SK-MEL-5 (cell line): ENCODE measurements at places on chromosomes 2 and 18.

DNA sequence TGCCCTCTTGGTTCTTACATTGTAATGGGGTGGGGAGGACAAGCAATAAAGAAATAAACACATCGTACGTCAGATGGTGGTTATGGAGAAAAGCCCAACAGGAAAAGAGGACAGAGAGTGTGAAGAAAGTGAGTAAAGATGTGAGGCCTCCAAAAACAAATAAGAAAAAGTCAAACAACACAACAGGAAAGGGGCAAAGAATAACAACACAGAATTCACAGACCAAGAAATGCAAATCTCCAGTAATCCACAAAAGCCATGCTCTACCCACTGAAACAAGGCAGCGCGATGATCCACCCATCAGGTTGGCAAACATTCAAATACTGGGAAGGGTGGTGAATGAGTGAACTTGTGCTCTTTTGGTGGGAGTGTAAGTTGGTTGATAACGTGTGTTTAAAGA, 16.7 kb upstream of the DUSP2 start:
- DNase-seq = no peak

DNA sequence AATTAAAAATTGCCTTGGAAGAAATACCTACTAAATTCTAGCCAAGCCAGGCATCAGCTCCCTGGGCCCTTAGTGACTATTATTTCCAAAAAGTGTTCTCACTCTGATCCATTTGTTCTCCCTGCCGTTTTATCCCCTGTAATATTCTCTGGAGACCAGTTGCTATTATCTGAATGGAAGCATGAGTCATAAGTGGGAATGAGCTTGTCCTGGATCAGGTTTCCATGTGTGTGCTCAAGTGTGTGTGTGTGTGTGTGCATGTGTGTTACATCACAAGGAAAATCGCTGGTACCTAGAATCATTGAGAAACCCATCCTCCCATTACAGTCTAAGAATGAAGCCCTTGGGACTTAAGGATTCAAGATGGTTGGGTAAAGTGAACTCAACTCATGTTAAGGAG, 130.3 kb upstream of the CXCR4 start:
- DNase-seq = peak; percentile 4

- DNase-seq = peak; percentile 24
Measured at GRCh38 chr2:60549238-60549927, 4.1 kb downstream of the BCL11A start.

DNA sequence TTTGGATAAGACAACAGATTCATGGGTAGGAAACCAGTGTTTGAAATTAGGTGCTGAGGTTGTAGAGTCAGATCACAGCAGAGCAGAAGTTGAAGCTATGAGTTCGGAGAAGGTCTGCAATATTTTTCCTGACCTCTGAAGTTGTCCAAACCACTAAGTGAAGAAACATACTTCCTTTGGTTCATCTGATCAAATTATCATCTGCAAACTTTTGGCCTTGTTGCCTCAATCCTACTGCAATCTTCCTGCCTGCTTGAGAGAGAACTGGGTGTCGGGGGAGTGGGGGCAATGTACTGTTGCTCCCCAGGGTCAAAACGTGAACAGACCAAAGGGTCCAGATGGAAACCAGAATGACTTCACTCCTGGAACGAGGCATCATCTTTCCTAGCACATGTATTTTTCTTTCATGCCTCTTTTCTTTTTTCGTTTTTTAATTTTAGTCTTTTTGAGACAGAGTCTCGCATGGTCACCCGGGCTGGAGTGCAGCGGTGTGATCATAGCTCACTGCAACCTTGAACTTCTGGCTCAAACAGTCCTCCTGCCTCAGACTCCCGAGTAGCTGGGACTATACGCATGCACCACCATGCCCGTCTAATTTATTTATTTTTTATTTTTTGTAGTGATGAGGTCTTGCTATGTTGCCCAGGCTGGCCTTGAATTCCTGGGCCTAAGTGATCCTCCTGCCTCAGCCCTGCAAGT, 42.7 kb downstream of the RAB31 start:
- no peak for DNase-seq

- no peak for DNase-seq
Measured at GRCh38 chr2:101307950-101308431, 510 bp downstream of the RNF149 start.

GRCh38 chr2:96869822-96870625, at the start of gene SEMA4C:
SEMA4C (minus strand) TSS chr2:96870080; CDS start chr2:96867886, 2,194 bp downstream.
- DNase-seq = no peak

DNA sequence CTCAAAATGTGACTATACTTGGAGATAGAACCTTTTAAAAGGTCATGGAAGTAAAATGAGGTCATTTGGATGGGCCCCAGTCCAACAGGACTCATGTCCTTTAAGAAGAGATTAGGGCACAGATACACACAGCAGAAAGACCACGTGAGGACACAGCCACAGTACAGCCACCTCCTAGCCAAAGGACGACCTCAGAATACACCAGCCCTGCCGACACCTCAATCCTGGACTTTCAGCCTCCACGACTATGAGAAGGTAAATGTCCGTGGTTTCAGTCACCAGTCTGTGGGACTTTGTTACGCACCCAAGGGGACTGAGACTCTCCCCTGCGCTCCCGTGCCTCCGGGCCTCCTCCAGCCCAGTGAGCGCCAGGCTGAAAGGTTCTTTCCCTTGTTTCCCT, 30.2 kb upstream of the HPCAL1 start:
- no peak for DNase-seq

GRCh38 chr2:10971161-10971887, 59.6 kb downstream of the KCNF1 start:
- DNase-seq = no peak

- DNase-seq = no peak
Measured at GRCh38 chr2:138516030-138516704, 14.6 kb downstream of the SPOPL start.

DNA sequence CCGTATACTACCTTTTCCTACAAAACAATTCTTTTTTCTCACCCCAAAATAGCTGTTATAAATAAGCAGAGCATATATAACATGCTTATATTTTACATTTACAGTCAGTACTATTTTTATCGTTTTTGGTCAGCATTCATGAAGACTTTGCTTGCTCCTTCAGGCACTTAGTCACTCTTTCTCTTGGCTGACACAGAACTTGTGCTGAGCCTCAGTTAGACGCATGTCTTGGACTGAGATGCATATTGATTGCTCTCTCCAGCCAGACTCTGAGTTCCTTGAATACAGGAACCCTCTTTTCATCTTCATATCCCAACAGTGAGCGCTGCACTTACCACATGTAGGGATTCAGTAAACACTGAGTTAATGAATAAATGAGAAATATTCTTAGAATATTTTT, 158.3 kb downstream of the RTN4 start:
- no peak for DNase-seq

- no peak for DNase-seq
Measured at GRCh38 chr2:74495440-74495839, 4.0 kb downstream of the LBX2 start.

DNA sequence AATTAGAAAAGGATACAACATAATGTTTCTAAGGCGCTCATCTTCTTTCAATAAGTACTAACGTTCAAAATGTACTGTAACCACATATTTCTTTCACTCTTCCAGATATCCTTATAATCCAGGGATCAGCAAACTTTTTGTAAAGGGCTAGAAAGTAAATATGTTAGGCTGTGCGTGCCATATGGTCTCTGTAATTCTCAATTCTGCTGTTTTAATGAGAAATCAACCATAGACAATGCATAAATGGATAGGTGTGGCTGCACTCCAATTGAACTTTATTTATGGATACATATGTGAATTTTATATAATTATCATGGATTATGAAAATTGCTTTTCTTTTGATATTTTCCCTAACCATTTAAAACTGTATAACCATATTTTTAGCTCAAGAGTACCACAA, 459.4 kb downstream of the EPHA4 start:
- DNase-seq = no peak

DNA sequence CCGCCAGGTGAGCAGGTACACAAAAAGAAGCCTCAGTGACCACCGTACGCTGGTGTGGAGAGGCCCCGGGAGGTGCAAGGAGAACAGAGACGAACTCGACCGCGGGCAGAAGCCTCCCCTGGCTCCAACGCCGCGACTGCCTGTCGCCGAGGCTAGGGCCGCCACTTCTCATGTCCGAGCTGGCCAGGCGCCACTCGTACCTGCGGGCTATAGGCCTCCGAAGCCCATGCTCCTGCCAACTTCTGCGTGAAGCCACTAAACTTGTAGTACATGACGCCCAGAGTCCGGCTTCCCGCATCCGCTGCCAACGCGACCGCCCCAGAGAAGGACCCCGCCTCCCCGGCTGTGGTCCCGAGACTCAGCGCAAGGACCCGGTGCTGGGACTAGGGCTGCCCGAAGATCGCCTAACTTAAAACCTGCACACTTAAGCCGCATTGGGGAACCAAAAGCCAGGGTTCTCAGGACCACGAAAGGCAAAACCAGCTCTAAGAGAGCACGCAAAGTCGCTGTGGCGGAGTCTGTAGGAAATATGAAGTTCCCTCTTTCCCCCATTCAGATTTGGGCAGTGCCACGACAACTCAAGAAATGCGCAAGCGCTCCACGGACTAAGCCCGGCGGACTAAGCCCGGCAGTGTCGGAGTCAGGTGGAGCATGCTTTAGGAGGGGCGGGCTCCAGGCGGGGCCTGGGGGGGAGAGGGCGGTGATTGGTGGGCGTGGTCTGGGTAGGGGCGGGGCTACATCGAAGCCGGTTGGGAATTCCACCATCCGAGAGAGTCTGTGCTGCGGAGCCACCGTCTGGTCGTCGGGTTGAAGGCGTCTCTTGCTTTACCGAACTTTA, at the start of gene COX7A2L:
Gene COX7A2L, minus strand, starts transcription at position 328 of the 838 bp plus-strand sequence. Its CDS starts 56 bp downstream, at position 272.
- peak; percentile 98 for DNase-seq
